ENCODE measurements at places on chromosomes 7 and 10.
A peak's percentile ranks its signal among the peaks of the same experiment; 100 is the strongest.

DNA sequence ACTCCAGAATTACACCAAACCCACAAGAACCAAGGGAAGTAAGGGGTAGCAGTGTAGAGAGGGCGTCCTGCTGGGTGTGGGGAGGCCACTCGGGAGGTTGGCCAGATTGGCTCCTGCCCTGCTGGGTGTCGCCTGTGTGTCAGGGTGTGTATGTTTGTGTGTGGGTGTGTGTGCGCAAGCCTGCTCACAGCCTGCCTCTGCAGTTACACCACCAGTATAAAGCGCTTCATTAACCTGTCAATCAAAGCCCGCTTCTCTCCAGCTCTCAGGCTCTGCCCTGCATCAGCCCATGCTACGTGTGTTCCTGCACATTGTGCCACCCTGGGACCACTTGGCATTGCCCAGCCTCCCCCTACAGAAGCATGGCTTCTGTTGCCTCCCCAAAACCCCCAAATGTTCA lies 83.3 kb upstream of the PAX2 start:
- no peak for DNase-seq

- DNase-seq, result no peak
Measured at GRCh38 chr10:96863922-96864543, 31.9 kb downstream of the LCOR start.

GRCh38 chr10:48505394-48506112 lies 99.3 kb downstream of the ARHGAP22 start:
- no peak for DNase-seq

DNA sequence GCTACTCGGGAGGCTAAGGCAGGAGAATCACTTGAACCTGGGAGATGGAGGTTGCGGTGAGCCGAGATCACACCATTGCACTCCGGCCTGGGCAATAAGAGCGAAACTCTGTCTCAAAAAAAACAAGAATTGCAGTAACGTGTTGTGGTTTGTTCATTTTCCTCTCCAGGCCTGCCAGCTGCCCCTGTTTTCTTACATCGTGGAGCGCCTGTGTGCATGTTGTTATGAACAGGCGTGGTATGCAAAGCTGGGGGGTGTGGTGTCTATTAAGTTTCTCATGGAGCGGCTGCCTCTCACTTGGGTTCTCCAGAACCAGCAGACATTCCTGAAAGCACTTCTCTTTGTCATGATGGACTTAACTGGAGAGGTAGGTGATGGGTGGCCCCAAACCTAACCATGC lies 52.1 kb downstream of the TRRAP start:
- DNase-seq, result no peak

GRCh38 chr10:94546901-94547185 lies 1.3 kb downstream of the HELLS start:
- DNase-seq, result no peak

GRCh38 chr7:105990727-105991453 lies 27.8 kb downstream of the CDHR3 start:
- DNase-seq, result no peak

DNA sequence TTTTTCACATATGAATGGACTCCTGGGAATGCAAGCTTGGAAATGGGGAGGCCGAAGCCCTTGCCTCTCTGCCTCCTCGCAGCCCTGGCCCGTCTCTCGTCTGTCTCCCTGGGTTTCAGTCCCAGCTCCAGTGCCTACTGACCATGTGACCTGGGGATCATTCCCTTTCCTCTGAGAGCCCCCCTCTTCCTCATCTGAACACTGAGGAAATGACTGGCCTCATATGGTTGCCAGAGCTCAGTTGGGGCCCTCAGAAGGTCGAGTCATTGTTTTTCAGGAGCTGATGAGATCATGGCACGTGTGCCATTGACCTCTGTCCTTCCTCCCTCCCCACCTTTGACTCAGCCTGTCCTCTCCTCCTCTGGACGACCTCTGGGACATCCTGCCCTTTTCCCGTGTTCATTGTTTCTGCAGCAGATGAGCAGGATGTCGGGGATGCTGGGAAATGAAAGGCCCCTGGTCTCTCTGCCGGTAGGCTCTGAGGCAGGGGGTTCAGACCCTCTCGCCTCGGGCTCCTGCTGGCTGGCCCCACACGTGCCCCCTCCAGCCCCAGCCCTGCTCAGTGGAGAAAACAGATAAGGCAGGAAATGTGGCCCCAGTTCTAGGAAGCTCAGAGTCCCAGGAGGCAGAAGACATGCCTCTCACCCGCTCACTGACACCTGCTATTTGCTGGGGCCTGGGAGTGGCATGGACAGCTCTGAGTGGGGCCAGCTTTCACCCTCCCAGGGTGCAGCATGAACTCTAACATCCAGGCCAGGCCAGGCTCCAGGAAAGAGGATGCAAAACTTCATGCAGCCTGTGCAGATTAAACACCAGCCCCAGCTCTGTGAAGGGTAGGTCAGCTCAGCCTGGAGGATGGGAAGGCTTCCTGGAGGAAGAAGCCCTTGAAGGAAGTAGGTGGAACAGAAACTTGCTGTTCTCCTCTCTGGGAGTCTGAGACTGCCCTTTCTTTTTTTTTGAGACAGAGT lies 8.3 kb upstream of the PPP1R35 start:
- DNase-seq, result peak; percentile 29

- DNase-seq, result no peak
Measured at GRCh38 chr7:30448461-30449189, 30.0 kb downstream of the NOD1 start.

DNA sequence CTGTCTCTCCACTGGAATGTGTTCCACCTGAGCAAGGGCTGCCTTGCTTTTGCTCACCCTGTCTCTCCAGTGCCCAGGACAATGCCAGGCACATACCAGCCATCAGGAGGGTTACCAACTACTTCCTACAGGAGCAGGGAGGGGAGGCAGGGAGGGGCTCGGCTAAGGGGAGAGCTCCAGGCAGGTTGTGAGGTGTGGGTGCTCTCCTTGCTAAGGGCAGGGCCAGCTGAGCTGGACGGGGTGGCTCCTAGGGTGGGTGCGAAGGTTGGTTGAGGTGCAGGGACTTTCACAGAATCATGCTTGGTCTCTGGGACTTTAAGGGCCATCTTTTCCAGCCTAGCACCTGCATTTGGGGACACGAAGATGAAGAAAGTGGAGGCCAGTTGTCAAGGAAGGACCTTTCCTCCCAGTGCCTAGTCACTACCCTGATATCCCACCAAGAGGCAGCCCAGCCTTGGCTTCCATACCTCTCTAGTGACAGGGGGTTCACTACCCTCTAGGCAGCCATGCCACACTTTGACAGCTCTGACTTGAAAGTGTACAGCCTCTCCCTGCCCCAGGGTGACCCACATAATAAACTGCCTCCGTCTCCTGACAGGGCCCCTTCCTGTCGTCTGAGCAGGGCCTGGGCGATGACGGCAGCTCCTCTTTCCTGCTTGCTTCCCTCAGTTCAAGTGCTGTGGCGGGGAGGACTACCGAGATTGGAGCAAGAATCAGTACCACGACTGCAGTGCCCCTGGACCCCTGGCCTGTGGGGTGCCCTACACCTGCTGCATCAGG lies 46.5 kb downstream of the TSPAN15 start:
- no peak for DNase-seq

- DNase-seq, result no peak
Measured at GRCh38 chr10:128571071-128571470, 444.8 kb upstream of the MKI67 start.

GRCh38 chr7:155830961-155831806 lies 18.9 kb upstream of the SHH start:
- DNase-seq, result no peak

- DNase-seq, result peak; percentile 4
Measured at GRCh38 chr10:59709395-59710125, at the start of gene SLC16A9. Gene SLC16A9, minus strand, starts transcription at chr10:59709850. Its CDS starts 25,559 bp downstream, at chr10:59684291.

DNA sequence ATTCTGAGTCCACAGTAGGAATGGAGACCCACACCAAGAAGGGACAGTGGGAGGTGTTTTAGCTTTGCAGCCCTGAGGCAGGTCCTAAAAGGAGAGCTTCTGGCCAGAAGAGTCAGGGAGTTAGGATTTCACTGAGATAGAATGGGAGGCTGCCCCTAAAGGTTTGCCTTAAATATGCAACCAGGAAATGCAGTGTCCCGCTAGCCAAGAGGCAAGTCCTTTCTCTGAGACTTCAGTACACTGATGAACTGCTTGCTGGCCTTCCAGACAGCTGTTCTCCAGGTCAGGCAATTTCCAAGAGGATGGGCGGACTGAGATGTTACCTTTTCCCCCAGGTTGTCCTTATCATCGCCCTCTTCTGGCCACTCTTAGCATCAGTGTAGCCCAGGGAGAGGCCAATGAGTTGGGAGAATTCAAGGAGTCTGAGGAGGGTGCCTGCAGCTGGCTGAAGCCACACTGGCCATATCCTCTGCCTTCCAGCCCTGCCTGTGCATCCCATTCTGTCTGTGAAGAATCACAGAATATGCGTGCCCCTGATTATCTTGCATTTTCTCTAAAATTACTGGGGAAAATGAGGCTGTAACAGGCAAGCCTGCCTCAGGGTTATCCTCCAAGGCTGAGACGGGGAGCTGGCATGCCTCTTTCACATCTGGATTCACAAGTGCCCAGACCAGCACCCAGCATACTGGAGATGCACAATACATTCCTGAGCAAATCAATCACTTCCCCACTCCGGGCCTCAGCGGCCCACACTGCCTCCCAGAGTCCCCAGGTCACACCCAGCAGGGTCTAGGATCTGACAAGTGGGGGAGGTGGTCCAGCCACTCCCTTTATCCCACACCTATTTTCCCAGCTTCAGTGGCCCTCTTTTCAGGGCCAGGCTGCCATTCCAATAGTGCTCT lies 2.4 kb downstream of the TLL2 start:
- no peak for DNase-seq
